ENCODE measurements at places on chromosomes 2 and 18.

DNA sequence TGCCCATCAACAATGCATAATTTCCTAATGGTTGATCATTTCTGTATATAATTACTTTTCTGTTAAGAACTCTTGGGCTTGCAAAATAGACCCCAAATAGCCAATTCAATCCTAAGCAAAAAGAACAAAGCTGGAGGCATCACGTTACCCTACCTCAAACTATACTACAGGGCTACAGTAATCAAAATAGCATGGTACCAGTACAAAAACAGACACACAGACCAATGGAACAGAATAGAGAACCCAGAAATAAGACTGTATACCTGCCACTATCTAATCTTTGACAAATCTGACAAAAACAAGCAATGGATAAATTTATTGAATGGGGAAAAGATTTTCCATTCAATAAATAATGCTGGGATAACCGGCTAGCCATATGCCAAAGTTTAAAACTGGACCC is 78.8 kb downstream of the NR4A2 start:
- no peak for DNase-seq

DNA sequence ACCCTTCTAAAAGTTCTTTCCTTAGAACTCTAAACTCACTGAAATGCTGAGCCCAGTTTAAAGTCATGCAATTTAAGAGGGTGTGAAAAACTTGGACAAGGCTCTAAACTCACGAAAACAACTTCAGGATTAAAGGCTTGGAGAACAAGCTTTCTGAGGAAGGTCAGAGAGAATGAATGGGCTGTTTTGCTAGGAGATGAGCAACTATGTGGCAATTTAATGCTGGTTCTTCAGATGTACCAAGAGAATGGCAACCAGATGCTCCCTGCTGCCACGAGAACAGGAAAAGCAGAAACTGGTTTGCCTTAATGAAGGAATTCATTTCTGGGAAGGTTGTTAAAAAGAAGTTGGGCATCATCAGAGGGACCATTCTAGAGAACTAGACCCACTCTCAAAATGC is 77.8 kb upstream of the PMAIP1 start:
- no peak for DNase-seq

GRCh38 chr2:237126519-237127174 is 41.0 kb downstream of the COPS8 start:
- DNase-seq: no peak

GRCh38 chr2:73827018-73827417 is 1.7 kb upstream of the STAMBP start:
- no peak for DNase-seq

DNA sequence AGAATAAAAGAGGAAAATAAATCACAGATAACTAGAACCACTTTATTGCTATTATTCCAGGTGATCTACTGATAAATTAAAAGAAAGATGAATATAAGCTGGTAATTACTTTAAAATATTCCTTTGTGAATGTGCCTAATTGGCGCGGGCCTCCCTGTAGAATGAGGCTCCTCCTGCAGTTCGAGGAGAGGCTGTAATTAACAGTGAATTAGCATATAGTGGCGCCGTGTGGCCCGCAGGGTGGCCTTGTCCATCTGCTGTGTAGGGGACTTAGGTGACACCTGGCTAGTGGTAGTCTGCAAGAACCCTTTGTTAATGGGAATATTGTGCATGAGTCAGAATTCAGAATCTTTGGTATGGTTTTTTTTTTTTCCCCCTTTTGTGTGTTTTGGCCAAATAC is 119.8 kb downstream of the AGAP1 start:
- DNase-seq: no peak

DNA sequence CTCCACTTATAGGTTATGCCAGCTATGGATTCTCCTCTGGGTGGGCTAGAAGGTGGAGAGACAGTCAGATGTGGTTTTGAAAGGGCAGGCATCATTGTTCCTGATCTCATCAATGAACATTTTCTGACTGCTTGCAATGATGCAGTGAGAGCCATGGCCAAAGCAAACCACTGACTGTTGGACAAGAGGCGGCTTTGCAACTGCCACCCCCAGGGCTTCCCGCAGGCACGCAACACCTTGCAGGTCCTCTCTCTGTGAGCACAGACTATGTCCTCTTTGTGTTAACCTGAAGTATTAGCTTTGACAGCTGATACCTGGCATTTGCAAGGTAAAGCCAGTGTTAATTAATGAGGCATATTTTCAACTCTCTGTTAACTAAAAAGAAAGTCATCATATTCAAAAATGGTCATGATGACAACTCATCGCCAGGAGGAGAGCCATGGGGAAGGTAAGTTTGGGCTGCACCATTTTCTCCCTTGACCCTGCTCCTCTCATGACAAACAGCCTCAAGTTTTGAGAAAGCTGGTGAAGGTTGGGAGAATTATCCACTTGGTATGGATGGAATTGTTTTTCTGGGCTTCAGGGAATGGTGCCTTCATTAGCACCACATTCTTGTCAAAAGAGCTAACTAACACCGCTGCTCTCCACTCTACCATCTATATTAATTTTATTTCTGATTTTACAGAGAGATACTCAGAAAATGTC is 14.9 kb upstream of the FAM124B start:
- no peak for DNase-seq

DNA sequence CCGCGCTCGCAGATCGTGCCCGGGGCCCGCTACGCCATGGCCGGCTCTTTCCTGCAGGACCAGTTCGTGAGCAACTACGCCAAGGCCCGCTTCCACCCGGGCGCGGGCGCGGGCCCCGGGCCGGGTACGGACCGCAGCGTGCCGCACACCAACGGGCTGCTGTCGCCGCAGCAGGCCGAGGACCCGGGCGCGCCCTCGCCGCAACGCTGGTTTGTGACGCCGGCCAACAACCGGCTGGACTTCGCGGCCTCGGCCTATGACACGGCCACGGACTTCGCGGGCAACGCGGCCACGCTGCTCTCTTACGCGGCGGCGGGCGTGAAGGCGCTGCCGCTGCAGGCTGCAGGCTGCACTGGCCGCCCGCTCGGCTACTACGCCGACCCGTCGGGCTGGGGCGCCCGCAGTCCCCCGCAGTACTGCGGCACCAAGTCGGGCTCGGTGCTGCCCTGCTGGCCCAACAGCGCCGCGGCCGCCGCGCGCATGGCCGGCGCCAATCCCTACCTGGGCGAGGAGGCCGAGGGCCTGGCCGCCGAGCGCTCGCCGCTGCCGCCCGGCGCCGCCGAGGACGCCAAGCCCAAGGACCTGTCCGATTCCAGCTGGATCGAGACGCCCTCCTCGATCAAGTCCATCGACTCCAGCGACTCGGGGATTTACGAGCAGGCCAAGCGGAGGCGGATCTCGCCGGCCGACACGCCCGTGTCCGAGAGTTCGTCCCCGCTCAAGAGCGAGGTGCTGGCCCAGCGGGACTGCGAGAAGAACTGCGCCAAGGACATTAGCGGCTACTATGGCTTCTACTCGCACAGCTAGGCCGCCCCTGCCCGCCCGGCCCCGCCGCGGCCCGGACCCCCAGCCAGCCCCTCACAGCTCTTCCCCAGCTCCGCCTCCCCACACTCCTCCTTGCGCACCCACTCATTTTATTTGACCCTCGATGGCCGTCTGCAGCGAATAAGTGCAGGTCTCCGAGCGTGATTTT is 7.6 kb downstream of the TBR1 start:
- peak; percentile 87 for DNase-seq

GRCh38 chr2:196334710-196335109 is 163.3 kb upstream of the STK17B start:
- no peak for DNase-seq

DNA sequence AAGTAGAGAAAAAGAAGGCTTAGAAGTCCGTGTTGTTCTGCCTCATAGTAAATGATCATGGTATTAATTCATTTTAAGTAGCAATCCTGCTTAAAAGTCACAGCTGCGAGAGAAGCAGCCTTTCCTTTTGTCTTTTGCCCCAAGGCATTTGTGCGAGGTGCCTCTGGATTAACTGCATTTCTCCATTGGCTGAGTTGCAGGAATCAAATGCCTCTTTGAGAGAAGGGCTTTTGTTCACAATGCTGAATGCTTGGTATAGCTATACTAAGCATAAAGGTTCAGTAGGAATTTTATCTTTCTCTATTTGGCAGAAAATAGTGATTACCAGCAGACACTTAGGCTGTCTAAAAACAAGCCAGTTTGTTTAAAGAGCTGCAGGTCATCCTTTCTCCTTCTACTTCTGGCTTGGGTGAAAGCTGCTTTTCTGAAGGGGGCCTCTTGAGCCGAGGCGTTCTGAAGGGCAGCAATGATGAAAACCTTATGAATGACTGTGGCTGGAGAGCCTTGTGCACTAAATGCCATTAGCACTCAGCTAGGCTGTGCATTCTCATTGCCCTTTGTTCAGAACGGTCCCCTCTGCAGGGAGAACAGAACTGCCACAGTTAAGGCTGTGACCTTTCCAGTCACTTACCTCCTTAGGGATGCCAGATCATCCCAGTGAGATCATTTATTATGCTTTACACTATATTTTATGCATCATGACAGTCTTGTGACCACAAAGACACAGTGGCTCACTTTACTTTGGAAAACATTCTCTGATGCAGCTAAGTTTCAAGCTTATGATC is 68.8 kb upstream of the TMEM87B start:
- DNase-seq: no peak

- no peak for DNase-seq
Measured at GRCh38 chr2:101809698-101810097, 112.2 kb downstream of the MAP4K4 start.

DNA sequence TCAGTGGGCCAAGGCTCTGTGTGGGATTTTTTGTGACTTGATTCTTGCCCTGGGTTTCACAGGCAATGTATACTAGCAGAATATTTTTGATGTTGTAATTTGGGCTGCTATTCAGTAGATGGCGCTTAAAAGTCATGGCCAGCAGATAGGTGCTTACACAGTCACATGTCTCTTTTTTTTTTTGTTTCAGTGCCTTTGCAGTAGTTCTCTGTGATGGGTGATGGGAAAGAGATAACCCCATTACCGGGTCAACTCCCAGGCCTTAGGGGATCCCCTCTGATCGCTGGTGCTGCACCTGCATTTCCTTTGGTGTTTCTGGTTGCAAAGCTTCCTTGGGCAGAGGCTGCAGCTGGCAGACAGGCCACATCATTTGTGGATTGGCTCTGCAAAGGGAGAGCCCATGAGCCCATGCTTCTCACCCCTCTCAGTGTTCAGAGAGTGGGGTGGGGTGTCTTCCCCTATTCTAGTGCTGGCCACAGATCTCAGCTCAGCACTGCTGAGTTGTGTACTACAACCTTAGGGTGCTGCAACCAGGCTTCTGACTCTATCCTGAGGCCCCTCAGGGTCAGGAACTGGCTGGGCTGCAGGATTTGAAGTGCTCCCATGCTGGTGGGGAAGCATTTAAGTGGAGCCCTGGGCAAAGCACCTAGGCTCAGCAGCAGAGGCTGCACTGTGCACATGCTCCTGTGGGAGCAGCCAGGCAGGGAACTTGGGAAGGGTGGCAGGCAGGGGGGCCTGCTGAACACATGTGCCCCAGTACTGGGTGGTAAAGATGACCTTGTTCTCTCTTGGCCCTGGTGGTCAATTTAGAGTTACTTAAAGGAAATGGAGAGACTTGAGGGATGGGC is 219.8 kb upstream of the SPHKAP start:
- DNase-seq: peak; percentile 2

DNA sequence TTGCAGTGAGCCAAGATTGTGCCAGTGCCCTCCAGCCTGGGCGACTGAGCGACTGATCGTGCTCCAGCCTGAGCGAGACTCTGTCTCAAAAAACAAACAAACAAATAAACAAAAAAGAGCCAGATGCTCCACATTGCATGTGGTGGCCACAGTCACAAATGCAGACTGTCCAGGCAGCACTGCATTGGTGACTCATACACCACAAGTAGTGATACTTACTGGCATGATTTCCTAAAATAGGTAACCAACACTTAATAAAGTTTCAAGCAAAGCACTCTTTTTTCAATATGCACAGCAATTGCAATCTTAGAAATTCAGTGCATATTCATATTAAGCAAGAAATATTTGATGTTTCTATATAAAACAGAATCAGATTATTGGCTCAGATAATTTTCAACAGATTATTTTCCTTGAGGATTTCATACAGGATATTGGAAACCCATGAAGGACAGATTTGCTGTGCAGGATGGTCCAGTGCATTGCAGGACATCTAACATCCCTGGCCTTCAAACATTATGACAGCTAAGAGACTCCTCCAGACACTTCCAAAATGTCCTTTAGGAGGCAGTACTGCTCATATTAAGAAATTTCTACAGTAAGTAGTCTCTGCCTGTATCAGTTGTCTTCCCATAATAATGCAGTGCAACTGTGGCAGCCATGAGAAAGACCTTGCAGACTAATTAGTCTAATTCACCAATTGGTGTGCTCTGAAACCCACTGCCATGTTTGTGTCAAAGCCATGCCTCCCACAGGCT is 10.5 kb upstream of the SLC1A4 start:
- no peak for DNase-seq

DNA sequence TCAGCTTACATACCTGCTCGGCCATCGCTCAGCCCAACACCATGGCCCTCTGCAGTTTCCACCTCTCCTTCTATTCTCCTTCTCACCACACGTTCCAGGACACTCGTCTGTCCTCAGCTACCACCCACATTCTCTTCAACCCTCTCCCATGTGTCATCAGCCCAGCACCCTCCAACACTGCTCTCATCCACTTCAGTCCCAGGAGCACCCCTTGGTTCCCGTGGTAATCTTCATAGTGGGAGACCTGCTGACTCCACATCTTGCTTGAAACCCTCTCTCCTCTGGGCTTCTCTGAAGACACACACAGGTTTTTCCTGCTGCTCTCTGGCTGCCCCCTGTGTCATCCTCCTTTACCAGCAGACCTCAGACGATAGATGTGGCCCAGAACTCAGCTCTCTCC is 228.7 kb downstream of the GBX2 start:
- no peak for DNase-seq

GRCh38 chr2:129752686-129753085 is 226.8 kb upstream of the RAB6C start:
- no peak for DNase-seq

DNA sequence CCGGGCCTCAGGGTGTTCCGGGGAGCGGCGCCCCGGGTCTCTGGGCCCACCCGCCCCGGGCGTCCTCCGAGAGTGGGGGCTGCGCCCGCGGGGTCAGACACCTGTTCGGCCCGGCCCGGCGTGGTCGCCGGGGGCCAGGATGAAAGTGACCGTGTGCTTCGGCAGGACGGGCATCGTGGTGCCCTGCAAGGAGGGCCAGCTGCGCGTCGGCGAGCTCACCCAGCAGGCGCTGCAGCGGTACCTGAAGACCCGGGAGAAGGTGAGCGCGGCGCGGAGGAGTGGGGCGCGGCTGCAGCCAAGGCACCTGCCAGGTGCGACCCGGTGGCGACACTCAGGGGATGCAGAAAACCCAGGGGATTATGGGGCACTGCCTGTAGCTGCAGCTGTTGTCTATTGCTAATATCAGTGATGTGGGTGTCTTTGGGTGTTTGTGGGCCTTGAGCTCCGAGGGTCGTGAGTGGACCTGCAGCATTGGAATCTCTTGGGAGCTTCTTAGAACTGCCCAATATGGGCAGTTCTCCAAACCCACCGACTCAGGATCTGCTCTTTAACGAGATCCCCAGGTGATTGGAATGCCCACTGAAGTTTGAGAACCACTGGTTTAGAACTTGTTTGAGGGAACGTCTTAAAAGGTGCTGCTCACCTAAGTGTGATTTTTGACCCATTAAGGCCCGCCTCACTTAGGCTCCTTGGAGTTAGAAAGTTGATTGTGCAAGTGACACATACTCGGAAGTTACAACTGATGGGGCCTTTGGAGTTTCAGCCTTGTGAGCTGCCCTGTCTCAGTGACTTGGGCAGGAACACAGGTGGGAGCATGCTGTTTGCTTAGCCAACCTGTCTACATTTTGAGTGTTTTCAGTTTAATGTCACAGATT is 823 bp downstream of the PARD3B start:
- peak; percentile 60 for DNase-seq

Measured in H7 (cell line).